DMS153 (cell line): ENCODE measurements at places on chromosomes 2 and 18.

- DNase-seq = no peak
Measured at GRCh38 chr2:157158111-157158510, 99.4 kb upstream of the GALNT5 start.

DNA sequence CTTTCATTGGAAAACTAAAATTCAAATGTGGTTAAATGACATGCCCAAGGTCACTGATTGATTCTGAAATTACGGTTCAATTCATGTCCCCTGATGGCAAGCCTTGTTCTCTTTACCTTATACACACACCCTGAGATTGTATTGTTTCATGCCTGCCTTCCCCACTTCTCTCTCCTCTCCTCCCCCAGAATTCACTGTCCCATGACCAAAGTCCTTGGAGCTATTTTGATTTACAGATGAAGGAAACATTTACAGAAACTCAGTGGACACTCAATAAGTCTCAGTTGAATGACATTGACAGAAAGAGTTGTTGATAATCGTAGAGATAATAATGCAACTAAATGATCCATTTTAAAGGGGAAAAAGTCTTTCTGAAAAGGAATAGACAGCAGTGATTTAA, 33.1 kb upstream of the SIX2 start:
- no peak for DNase-seq

GRCh38 chr2:146321175-146321574, 1523.7 kb upstream of the ACVR2A start:
- no peak for DNase-seq

- no peak for DNase-seq
Measured at GRCh38 chr18:8416212-8417019, 192.8 kb upstream of the RAB12 start.

- DNase-seq = no peak
Measured at GRCh38 chr2:124798551-124798950, 773.5 kb downstream of the CNTNAP5 start.

- no peak for DNase-seq
Measured at GRCh38 chr2:38409156-38410102, 32.4 kb upstream of the ATL2 start.

GRCh38 chr2:69847068-69847828, 17.8 kb downstream of the GMCL1 start:
- no peak for DNase-seq

DNA sequence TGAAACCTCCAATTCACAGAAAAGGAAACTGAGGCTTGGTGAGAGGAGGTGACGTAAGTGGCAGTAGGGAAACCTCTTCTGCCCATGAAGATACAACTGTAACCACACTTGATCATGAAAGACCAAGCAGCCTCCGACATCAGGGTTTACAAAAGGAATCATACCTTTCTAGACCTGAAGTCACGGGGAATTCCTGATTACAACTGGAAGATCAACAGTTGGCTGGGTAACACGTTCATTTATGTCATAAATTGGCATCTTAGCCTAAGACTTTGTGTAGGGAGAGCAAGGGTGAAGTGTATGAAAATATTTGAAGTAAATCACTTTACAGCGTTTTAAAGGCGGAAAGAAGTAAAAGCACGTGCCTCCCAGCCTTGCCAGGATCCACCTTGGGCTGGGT, 922 bp downstream of the HS1BP3 start:
- DNase-seq = no peak

GRCh38 chr2:217910875-217911212, 92.0 kb downstream of the TNS1 start:
- DNase-seq = no peak

- no peak for DNase-seq
Measured at GRCh38 chr2:148527488-148528340, 116.8 kb upstream of the EPC2 start.

- no peak for DNase-seq
Measured at GRCh38 chr2:233981574-233982420, 64.6 kb downstream of the TRPM8 start.

DNA sequence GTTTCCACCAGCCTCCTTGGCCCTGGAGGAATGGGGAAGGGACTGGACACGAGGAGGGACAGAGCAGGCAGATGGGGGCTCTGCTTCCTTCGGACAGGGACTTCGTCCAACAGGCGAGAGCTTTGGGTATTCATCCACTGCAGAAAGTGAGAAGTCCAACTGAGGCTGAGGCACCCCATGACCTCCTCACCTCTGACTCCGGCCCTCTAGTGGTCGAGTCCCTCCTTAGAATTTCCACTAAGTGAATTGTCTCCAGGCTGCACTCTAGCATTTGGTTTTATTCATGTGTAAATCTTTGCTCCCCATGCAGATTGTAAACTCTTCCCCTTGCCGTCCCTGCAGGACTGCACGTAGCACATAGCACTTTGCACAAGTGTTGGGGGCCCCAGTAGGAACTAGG, 75.6 kb downstream of the TMEM247 start:
- no peak for DNase-seq

DNA sequence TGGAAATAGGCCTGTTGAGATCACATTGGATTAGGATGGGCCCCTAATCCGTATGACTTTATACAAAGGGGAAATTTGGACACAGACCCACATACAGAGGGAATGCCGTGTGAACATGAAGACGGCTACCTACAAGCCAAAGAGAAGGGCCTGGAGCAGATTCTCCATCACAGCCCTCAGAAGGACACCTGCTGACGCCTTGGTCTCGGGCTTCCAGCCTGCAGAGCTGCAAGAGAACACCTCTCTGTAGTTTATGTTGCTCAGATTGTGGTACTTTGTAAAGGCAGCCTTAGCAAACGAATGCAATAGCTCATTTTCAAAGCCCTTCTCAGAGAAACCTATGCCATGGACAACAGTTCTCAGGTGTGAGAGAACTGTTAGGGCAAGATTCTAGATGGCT, 86.1 kb downstream of the LONRF2 start:
- DNase-seq = no peak

DNA sequence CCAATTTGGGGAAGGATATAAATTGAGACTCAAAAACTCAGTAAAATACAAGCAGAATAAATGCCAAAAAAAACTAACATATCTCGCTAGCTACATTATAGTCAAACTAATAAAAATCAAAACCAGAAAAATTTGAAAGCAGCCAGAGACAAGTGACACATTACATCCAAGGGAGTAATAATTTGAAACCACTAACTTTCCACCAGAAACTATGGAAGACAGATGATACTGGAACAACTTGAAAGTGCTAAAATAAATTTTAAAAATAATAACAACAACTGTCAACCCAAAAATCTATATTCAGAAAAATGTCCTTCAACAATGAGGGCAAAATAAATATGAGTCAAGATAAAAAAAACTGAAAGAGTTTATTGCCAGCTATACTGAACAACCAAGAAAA, 110.7 kb downstream of the EVA1A start:
- DNase-seq = no peak

GRCh38 chr2:227654426-227654825, 12.2 kb upstream of the SCYGR5 start:
- no peak for DNase-seq

- no peak for DNase-seq
Measured at GRCh38 chr2:189657867-189658266, 3.4 kb upstream of the ASNSD1 start.

DNA sequence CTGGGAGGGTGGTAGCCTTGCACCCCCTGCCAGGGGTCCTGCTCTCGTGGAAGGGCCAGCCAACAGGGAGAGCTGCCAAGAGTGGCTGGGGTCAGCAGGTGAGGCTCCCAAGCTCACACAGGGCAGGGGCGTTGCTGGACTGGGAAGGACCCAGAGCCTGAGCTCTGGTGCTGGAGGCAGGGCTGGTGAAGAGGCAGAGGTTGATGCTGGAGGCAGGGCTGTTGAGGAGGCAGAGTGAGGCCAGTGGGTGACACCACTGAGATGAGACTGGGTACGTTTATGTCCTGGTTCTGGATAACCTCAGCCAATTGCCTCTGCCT, 7.0 kb downstream of the ADRA2B start:
- no peak for DNase-seq

DNA sequence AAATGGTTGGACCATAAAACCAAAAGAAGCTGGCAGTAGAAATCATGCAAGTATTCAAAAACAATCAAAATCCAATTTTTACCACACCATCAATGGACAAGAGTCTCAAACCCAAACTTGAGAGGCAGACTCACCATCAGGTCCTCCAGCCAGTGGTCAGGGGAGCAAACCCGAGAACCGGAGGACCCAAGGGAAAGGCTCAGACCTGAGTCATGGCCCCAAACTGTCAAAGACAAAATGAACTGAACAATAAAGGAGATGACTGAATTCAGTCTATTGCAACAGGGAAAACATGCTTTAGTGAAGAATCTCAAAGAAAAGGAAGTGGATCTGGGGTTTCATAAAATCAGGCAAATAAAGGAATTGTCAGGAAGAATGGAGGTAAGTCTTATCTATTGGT, 150.7 kb upstream of the MGAT5 start:
- no peak for DNase-seq

DNA sequence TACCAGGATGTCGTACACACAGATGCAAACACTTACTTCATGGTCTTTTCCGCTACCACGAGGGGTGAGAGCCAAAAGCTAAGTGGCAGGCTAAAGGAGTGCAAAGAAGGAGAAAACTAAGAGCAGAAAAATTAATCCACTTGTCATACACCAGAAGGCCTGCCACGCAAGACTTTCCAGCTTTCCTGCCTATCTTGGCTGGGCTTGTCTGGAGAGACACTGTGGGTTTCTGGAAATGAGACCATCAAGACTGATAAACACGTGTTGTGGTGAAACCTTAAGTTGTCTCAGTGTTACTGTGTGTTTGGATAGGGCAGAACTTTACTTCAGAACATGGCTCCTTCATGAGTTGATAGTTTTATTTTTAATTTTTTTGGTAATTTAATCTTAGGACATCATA, 175.6 kb downstream of the FMNL2 start:
- DNase-seq = no peak

DNA sequence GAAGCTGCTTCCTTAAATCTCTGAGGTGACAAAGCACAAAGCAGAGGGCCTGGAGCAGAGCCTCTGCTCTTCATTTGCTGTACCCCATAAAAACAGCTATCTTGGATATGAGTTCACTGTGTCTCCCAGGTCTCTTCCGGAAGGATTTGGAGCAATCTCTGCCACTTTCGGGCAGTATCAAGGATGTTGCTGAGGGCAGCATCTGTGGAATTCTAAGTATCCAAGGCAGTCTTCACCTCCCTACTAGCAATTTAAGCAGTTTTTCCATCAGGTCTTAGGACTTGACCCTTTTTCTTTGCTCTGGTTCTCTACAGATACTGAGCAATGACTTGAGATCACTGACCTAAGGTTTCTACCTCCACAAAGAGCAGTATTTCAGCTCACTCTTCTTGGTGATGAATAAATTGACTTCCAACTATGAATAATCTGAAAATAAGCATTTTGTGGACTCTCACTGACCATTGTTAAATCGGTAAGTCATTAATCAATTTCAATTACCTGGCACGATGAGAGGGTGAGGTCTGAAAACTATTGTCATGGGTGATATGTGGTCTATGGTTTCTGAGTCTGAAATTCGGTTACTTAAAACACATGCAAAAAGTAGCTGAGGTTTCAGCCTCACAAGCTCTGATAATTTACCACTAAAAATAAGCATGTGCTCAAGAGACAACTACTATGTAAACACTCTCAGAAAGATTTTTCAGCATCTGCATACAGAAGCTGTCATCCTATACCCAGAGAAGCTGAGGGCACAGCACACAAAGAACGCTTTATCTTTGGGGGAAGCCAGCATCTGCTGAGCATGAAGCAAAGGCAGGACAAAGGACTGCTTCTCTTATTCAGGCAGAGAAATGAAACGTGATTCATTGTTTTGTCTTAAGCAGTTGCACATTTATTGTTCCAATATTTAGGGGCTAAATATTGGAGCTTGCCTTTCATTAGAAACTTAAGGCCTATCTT, 32.1 kb upstream of the SPATS2L start:
- no peak for DNase-seq

GRCh38 chr2:29528891-29529520, 392.4 kb downstream of the ALK start:
- peak; percentile 40 for DNase-seq

DNA sequence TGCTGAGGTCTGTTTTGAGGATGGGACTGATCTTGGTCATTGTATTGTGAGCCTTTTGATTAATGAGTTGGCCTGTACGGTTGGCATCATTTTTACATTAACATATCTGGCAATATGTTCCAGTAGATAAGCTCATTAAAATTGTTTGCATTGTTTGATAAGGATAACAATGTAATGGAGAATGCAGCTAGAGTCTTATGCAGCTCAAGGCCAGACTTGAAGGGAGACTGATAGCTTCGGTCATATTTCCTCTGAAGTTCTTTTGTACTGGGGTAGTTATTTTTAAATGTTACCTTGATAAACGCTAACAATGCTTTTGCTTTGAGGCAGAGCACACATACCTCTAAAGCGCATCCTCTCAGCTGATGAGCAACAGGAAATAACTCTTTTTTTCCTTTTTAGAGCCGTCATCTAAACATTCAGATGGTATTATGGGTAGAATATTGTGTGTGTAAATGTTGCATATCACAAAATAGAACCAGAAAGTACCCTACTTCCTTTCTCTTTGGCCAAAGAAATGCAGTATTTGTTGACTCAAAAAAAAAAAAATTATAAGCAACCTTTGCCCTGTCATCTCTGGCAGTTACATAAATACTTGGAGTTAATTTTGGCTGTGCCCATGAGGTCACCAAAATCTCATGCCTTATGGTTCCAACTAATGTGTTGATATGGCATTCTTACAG, 1.3 kb downstream of the MAPRE2 start:
- DNase-seq = no peak

DNA sequence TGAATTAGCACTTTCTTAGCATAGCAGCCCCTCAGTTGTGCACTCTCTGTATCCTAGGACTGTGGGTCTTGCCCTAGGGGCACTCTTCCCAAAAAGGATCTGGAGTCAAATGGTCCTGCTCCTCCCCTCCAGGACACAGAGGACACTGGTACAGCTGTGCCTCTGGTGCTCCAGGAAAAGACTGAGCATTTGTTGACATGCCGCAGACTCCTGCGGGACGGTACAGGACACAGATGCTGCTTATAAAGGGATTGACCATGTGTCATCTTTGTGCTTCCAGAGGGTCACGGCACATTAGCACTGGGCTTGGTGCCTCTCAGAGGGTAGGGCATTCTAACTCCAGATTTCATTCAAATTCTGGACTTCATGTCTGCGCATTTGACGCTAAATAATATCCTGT, 110.5 kb downstream of the KLF7 start:
- no peak for DNase-seq

DNA sequence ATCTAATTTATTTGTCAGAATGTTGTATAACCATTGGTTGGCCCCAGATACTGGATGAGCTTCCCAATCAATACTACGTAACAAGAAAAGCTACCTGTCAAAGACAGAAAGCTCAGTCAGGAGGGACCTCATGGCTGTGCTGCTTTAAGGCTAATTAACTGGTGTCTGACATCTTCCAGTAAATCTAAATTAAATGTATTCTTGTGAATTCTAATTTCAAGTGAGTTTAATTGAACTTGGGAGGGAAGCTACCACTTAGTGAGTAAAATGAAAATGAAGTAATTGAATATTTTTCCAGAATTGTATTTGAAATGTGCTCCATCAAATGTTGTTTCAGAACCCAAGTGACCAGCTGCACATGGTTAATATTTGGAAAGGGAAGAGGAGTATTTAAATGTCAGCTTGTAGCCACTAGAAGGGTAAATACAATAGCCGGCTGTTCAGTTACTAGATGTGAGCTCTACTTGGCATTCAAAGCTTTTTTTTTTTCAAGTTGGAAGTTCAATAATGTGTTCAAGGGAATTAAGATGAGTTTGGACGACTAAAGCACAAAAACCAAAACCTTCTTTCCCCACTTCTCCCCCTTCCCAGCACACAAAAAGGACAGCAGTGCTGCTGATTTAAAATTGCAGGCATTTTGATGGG, 62.0 kb downstream of the GPR39 start:
- peak; percentile 41 for DNase-seq

GRCh38 chr2:142179686-142180085, 48.9 kb upstream of the LRP1B start:
- DNase-seq = no peak

GRCh38 chr2:211822686-211823335, 715.8 kb downstream of the ERBB4 start:
- DNase-seq = no peak
